GM23338 (cell line): ENCODE measurements at places on chromosomes 16 and 17.

- no peak for DNase-seq
Observed at GRCh38 chr17:17739388-17740066, 58.3 kb downstream of the RAI1 start.

DNA sequence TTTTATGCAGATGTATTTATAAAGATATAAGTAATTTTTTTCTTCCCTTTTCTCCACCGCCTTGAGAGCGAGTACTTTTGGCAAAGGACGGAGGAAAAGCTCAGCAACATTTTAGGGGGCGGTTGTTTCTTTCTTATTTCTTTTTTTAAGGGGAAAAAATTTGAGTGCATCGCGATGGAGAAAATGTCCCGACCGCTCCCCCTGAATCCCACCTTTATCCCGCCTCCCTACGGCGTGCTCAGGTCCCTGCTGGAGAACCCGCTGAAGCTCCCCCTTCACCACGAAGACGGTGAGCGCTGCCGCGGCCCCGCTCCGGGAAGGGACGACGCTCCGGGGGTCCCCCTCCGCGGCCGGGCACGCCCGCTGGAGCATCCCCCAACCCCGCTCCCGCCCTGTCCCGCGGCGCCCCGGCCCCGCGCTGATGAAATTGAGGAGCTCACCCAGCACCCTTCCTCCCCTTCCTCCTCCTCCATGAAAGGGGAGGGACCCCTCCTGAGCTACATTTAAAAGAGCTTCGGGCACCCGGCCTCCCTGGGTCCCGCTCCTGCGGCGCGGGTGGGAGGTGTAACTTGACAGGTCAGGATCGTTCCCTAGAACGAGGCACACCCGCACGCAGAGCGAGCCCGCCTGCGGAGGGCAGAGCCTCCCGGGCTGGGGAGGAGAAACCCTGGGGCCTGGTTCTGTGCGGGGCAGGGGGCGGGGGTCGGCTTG is 706 bp downstream of the HLF start:
- DNase-seq = peak; percentile 23

- DNase-seq = peak; percentile 82
Observed at GRCh38 chr17:48215583-48216139, 108.1 kb downstream of the SNX11 start.

- DNase-seq = no peak
Observed at GRCh38 chr17:61966191-61966590, 38.4 kb upstream of the INTS2 start.

GRCh38 chr17:2179615-2180295 is 123.8 kb downstream of the SMG6 start:
- DNase-seq = no peak

DNA sequence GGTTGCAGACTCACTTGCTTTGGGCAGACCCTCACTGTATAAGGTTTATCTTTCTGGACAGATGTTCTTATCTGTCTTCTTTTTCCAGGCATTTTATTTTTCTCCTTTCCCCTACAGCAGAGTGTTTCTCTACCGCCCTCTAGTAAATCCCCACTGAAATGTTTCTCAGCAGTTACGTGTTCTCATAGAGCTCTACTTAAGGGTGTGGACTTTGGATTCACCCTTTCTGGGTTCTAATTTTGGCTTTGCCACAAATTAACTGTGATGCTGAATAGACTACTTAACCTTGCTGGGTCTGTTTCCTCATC is 2.0 kb downstream of the ADAT1 start:
- peak; percentile 51 for DNase-seq

DNA sequence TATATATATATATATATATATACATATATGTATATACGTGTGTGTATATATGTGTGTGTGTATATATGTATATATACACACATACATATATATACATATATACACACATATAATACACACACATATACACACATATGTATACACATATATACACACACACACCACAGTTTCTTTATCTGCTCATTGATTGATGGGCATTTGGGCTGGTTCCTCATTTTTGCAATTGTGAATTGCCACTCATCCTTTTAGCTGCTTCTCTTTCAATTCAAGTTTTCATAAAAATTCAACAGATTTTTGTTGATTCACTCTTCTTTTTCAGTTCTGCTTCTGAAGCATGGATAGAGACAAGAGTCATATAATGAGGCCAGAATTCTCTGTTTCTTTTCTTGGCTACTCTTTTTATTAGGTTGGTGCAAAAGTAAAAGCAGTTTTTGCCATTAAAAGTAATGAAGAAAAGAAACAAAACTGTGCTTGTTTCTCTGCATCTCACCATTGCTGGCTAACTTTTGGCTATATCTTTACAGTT is 44.5 kb downstream of the SLFN5 start:
- DNase-seq = no peak

DNA sequence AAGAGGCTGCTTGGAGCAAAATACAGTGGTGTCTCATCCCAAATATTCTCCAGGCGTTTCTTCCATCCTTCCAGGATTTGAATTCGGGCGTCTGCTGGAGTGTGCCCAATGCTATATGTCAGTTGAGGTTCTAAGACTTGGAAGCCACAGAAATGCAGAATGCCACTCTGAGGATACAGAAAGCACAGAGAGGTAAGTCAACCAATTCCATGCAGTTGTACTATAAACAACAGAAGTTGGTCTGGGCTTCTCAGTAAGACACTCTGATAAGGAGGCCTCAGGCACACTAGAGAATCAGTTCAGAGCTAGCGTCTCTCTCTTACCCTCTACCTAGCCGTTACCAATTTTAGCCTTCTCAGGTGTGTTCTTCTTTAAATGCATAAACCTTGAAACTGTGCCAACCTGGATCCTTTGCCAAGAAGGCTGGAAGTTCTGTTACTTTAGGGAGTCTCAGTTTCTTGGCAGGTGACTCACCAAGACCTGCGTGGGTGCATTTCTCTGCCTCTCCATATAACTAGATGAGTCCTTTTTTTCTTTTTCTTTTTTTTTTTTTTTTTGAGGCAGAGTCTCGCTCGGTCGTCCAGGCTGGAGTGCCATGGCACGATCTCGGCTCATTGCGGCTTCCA is 15.1 kb downstream of the NQO1 start:
- no peak for DNase-seq

DNA sequence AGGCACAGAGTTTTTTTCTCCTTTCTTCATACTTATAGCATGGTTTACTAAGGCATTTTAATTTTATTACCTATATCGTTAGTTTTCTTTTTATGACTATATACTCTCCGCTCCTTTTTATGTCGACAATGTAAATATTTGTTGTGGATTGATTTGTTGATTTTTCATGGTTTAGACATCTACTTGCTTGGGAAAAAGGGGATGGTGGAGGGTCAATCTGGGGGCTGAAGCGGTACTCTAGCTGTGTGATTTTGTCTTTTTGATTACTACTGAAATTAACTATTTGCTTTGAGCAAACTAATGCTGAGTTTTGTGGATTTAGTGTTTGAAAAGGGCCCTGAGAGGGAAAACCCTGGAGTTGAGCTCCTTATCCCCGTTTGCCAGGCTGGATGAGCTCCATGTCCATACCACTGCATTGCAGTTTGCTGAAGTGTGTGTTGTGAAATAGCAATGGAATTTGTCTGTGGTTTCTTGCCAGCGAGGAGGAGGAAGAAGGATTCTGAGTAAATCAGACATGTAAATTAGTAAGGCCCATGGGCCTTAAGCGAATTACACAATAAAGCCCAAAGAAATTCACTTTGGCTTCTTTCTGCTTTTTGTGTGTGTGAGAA is 72.0 kb downstream of the FTO start:
- DNase-seq = peak; percentile 47

GRCh38 chr17:1562176-1562643 is 382 bp downstream of the PITPNA start:
- DNase-seq = peak; percentile 50
